Liver (tissue), 10 donors: ENCODE measurements at places on chromosomes 2 and 18. TPM values are rescaled to one million over a fixed set of nuclear protein-coding genes. Genes with fewer than 3 reads are reported as not detected.

CRYGB gene
- polyA plus RNA-seq = not detected

- DNase-seq = no peak
These were observed 32.2 kb downstream of the DGKD start for GRCh38 chr2:233386382-233387041.

- no peak for DNase-seq
These were observed 14.0 kb downstream of the SERTAD2 start for GRCh38 chr2:64639691-64640090.

DNA sequence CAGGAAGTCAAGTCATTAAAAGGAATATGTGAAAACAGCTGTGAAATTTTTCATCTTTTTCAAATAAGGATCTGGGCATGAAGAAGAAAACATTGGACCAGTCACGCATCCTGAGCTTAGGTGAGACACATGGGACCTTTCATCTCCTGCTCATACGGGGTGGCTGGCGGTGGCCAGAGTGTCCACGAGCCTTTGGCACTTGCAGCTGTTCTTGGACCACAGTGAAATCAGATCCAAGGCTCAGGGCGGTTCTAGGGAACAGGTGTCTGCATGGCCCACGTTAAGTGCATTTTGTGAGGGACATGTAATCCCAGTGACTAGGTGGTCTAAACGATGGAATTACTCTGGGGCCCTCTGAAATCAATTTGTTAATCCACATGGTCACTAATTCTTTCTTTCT is 212.7 kb upstream of the COPS8 start:
- peak; percentile 10 for DNase-seq

DNA sequence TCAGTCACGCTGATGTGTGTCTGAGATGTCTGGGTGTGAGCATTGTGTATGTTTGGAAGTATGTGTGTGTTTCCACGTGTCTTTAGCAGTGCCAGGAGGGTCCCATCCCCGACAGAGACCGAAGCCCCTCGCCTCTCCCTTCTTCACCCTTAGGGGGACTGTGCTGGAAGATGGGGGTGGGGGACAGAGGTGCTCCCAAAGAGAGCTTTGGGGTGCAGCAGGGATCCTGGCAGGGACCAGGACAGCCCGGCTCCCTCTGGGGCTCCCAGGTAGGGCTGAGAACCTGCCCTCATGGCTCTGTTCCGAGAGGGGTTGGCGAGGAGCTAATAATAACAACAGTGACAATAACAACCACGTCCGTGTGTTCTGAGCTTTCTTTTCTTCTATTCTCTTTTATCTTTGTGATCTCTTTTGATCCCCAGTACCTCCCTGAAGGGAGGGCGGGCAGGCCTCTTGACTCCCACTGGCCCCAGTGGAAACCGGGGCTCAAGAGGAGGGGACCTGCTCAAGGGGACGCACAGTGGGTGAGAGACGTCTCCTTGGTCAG is 57.6 kb downstream of the SMAD7 start:
- DNase-seq = no peak

- no peak for DNase-seq
These were observed 176.0 kb downstream of the GFPT1 start for GRCh38 chr2:69211048-69211447.

- DNase-seq = no peak
These were observed 781.1 kb upstream of the FSHR start for GRCh38 chr2:49935449-49935848.

CIDEA gene
- polyA plus RNA-seq = not detected

- no peak for DNase-seq
These were observed 120.5 kb upstream of the POU3F3 start for GRCh38 chr2:104733226-104733943.

CENPA gene
- 1.2 TPM for polyA plus RNA-seq

DNA sequence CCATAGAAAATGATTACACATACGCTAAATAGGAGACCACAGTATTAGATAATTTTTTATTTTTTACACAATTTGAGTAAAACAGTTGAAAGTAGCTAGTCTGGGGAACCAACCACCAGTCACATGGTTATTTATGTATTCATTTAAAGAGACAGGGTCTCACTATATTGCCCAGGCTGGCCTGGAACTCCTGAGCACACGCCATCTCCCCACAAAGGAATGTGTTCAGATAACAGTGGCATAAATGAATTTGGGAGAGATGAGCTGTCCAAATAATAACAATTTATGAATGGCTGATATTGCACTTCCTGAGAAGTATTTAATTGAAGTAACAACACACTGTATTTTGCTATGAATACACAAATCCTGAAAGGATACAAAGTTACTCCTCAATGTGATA is 39.7 kb downstream of the KIDINS220 start:
- DNase-seq = no peak

DNA sequence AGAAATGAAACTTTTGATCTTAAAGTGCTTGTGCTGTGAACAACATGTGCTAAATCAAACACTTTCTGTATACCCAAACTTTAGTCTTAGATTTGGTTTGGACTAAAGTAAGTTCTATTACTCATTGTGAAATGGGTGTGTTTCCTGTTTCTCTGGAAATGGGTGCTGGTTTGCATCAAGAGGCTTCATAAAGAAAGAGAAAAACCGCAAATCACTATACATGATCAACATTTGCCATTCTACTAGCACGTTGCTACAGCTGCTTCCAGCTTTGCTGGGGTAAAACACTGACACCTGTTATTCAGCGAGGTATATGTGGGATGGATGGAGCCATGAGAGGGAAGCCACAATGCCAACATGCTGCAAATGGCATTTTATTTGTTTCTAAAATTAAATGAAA is 547.0 kb upstream of the ACVR2A start:
- no peak for DNase-seq

GRCh38 chr2:180699657-180700361 is 280.6 kb upstream of the UBE2E3 start:
- no peak for DNase-seq

- DNase-seq = no peak
These were observed 127.9 kb upstream of the ST6GAL2 start for GRCh38 chr2:107013884-107014283.

GRCh38 chr2:160389875-160390274 is 103.7 kb downstream of the RBMS1 start:
- DNase-seq = no peak

DSC1 gene
- not detected for polyA plus RNA-seq

DNA sequence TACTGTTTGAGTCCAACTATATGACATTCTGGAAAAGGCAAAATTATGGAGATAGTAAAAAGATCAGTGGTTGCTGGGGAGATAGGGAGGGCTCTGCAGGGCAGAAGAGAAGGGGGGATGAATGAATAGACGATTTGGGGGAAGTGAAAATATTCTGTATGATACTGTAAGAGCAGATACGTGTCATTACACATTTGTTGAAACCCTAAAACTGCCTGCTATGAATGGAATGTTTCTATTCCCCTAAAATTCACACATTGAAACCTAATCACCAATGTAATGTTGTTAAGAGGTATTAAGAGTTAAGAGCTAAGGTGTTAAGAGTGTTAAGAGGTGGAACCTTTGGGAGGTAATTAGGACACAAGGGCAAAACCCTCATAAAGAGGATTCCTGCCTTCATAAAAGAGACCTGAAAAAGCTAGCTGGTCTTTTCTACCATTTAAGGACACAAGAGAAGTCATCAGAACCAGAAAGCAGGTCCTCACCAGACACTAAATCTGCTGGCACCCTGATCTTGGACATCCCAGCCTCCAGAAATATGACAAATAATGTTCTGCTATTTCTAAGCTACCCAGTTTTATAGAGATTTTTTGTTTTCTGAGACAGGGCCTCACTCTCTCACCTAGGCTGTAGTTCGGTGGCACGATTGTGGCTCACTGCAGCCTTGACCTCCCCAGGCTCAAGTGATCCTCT is 76.2 kb downstream of the ATAD2B start:
- no peak for DNase-seq

SLC39A6 gene
- 4.6 TPM for polyA plus RNA-seq

- no peak for DNase-seq
These were observed 21.1 kb downstream of the CPS1 start for GRCh38 chr2:210577263-210578071.

DNA sequence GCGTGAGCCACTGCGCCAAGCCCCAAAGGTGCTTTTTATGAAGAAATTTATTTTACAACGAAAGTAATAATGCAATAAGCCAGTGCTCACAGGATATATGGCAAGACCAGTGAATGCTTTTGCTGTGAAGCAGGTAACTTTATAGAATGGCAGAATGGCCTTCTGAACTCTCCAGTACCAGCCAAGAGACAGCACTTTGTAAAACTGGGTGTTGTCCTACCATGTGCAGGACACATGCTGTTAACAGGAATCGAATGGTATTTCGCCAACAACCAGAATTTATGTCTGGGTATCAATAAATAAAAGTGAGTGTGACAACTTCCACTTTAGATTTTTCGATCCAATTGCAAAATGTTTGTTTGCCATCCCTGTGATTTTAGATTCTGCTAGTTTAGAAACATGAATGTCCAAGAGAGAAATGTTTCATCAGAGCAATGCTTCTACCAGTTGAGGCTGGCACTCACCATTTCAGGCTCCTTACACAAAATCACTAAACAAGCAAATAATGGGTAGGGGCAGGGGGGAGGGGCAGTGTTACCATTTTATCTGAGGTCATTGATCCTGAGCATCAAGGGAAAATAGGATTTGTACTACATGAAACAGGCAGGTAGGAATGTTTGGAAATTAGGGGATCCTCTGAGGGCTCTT is 95.9 kb downstream of the ATL2 start:
- no peak for DNase-seq

KCNG2 gene
- polyA plus RNA-seq = 0.03 TPM

STARD6 gene
- not detected for polyA plus RNA-seq

TBR1 gene
- polyA plus RNA-seq = not detected

GRCh38 chr2:171702781-171703556 is 15.7 kb downstream of the DYNC1I2 start:
- no peak for DNase-seq

DNA sequence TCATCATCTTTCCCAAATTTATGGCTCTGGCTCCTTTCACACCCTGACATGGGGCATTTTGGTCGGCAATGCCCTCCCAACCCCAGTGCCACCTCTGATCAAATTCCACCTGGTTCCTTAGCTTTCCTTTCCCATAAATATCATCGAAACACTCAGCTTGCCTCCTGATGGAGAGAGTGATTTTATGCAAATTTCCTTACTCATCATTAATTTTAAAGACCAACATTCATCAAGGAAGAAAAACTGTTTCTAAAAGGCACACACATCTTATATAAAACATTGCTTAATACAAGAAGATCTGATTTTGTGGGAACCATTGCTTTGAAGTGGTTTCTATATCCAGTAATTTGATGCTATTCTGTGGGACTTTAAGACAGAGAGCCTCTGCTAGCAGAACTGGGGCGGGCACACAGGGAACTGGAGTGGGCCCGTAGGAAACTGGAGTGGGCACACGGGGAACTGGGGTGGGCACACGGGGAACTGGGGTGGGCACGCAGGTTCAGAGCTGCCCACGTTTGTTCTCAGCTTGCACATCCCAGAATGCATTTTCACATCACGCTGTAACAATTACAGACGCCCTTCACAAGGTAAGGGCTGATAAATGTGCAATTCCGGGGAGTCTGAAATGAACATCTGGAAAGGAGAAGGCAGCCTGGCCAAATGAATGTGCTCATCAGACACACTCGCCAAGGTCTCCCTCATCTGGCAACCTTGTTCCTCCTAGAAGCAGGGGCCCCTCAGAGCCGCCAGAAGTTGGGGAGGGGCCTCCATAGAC is 174.2 kb downstream of the RTP5 start:
- DNase-seq = no peak

DNA sequence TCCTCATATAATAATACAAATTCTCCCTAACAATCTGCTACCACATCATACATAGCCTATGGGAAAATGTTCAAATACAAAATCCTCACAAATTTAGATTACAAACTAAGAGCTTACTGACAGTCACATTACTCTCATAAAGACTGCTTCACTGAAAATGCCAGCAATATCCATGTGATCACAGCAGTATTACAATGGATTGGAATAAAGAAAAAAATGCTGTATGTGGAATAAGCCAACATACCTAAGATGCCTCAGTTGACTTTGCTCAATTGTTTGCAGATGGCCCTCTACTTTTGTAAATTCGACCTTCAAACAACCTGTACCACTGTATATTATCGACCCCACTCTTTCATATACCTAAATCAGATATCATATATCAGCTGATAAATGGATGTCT is 88.7 kb downstream of the DYM start:
- no peak for DNase-seq

- no peak for DNase-seq
These were observed 11.2 kb downstream of the SP110 start for GRCh38 chr2:230208576-230208975.
